GM18507 (cell line): ENCODE measurements at places on chromosomes 2 and 18.
A peak's percentile ranks its signal among the peaks of the same experiment; 100 is the strongest.

- DNase-seq = no peak
Measured at GRCh38 chr2:150120326-150120955, 367.0 kb downstream of the RND3 start.

- DNase-seq = no peak
Measured at GRCh38 chr2:4085186-4085585, 381.8 kb downstream of the DCDC2C start.

GRCh38 chr2:48528431-48528830 is 1.5 kb upstream of the STON1 start:
- no peak for DNase-seq

DNA sequence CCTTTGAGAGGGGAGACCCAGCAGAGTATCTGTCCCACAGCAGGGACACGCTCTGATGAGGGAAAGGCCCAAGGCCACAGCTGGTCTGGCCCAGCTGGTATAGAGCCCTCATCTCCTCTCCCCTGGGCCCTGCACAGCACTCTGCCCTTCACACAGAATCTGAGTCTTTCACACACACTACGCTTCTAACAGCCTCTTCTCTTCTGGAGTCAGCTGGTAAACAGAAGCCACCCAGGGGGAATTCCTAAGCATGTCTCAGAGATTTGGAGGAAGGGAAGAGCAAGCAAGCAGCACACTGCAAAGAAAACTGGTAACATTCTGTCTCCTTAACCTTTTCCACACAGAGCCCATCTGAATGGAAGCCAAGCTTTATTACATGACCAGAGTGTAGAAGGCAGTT is 121.1 kb upstream of the ACAA2 start:
- DNase-seq = no peak

DNA sequence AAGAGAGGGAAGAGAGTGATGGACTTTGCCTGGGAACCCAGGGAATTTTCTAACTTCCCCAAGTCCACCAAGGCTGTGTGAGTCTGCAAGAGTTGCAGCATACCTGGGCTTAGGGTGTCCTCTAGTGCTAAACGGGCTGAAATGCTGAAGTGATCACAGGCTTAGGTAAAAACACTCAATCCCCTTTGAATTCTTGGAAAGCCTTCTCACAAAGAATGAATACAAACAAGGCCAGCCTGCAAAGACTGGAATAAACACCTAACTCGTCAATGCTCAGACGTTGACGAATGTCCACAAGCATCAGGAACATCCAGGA is 30.0 kb upstream of the BMP10 start:
- DNase-seq = no peak

GRCh38 chr2:43897492-43897891 is 58.7 kb downstream of the ABCG8 start:
- no peak for DNase-seq

DNA sequence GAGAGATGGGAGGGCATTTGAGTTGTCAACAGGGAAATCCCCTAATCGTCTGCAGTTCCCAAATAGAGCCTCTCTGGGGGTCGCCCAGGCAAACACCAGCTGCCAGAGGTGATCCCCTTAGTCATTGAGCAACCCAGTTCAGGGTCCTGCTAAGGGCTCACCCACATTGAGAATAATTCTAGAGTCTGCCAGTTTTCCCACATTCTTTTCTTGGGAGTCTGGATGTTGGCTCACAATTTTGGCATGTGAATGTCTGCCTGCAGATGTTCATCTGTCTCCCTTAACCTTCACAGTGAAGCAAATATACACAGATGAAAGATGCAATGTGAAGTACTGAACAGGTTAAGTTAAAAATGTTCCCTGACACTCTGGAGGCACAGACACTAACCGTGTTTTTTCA is 11.4 kb upstream of the SMIM21 start:
- no peak for DNase-seq

DNA sequence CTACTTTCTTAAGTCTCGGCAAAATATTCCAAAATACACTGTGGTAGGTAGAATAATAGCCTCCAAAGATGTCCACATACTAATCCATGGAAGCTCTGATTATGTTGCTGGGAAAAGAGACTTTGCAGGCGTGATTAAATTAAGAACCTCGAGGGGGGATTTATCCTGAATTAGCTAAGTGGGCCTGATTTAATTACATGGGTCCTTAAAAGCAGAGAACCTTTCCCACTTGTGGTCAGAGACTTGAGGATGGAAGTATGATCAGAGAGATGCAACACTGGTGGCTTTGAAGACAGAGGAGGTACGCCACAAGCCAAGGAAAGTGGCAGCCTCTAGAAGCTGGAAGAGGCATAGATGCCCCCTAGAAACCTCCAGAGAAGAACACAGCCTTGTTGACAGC is 2.8 kb downstream of the DYM start:
- no peak for DNase-seq

DNA sequence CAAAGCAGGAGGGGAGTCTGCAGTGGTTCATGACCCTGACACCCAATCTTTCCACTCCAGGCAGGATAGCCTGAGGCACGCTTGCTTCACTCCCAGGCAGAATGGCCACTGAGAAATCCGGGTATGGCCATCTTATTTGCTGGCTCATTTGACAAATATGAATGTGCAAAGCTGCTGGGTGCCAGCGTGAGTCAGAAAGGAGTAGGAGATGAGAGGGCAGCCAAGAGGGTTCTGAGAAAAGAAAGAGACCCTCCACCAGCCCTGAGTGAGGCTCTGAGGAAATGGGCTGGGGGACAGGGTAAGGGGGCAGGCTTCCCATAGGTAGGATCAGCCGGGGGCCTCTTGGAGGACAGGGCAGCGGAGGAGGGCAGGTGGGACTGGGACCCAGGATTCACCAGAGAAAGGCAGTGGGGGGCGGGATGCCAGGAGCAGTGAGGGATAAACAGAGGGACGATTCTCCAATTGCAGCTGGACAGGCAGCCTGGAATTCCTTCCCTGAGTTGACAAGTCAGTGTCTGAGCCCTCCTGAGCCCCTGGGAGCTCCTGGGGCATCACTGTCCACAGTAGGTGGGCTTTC is 15.2 kb downstream of the RAMP1 start:
- DNase-seq = no peak

GRCh38 chr2:4272261-4272858 is 569.0 kb downstream of the DCDC2C start:
- no peak for DNase-seq

DNA sequence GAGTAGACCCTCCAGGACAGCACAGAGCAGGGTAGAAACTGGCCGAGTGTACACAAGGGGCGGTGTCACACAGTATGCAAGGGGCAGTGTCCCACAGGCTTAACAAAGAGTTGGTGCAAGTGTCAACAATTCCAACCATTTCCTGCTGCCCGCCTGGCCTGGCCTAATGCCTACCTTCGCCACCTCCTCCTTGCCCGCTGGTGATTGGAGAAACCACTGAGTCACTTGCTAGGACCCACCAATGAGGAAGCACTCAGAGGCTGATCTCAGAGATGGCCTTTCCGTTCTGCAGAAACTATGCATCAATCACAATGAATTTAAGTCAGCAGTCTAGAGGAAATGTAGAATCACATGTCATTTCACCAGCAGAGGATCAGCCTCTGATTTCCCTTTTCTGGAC is 263.3 kb upstream of the PKDCC start:
- no peak for DNase-seq

GRCh38 chr2:230863442-230864121 is 1.2 kb upstream of the ITM2C start:
- DNase-seq = no peak

DNA sequence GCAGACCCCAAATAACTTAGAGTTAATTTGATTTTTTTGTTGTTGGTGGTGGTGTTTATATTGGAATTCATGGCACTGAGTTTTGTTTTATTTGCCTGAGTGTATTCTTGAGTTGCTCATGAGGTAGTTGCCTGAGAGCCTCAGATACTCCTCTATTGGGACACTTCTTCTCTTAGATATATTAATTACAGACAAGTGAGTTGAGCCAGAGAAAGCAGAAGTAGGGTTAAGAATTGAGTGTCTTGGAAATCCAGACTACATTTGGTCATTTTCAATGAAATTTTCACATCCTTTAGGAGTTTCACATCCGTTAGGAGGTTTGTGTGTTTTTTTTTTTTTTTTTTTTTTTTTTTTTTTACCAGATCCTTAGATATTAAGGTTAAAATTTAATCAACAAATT is 29.0 kb downstream of the FMNL2 start:
- DNase-seq = no peak

DNA sequence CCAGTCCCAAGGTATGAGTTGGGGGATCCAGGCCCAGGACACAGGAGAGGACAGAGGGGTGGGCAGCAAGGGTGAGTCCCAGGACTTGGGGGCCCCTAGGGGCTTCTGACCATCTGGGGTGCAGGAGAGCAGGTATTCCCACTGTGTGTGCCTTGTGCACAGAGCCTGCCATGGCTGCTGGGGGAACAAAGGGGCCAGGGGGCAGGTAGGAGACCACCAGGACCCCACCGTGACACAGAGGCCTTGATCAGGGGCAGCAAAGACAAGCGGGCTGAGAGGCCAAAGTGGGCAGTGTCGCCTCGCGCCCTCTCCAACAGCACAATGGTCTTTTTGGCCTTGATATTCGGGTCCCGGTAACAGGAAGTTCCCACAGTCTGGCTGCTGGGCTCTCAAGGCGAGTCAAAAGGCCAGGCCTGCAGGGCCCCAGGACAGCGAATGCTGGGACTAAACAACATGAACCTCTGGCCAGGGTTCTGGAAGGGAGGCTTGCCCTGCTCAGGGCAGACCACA is 12.3 kb upstream of the GPR17 start:
- DNase-seq = no peak

DNA sequence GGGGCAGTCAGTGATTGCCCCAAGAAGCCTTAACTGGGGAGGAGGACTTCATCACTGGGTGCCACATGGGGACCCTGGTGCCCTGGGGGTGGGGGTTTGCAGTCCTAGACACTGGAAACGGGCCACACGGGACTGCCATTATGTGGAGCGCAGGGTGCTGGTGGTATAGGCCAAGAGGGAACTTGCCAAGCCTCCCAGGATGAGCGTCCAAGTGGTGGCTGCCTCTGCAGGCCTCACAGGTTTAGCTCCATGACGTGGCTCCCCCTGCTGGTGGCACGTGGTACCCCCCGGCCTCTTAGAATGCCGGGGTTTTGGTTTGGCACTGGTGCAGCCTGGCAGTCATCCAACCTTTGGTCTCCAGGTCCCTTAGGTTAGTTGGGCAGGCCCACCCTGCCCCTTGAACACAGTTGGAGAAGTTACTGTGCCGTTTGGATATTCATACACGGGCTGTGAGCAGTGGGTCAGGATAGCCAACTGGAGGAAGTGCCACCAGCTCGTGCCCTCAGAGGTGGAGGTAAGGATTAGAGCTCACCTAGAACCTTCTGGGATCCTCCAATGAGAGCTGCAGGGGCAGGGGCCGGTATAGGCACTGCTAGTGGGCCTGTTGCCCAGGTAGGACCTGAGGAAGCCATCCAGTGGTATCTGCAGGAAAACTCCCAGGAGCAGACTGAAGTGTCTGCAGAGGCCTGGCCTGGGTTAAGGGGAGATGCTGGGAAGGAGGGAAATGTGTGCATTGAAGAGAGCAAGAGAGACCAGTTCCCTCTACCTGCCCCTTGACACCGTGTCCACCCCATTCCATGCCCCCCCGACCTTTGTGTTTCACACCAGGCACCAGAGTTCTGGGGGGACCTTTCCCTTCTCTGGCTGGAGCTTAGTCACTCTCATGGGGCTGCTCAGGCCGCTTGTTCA is 5.7 kb downstream of the PTMA start:
- peak; percentile 46 for DNase-seq

DNA sequence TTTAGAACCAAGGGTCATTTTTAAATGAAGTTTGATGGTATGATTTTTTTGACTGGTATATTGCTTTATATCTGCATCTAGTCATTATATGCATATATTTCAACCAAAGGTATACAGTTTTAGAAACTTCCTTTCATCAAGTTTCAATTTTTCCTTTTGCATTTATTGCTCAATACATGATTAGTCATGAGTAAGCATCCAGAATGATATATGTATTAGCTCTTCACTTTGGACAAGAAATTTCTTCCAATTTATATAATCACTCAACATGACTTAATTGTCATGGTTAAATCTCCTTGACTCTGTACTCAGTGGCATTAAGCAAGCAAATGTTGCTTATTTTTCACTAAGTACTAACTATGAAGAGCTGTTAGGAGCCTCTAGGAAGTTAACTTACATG is 123.6 kb downstream of the PLCL1 start:
- no peak for DNase-seq

- DNase-seq = no peak
Measured at GRCh38 chr2:1598800-1599199, 145.5 kb downstream of the PXDN start.

- no peak for DNase-seq
Measured at GRCh38 chr2:197259470-197259999, 51.0 kb downstream of the ANKRD44 start.

- DNase-seq = no peak
Measured at GRCh38 chr2:28637066-28638047, 114.3 kb upstream of the PPP1CB start.

DNA sequence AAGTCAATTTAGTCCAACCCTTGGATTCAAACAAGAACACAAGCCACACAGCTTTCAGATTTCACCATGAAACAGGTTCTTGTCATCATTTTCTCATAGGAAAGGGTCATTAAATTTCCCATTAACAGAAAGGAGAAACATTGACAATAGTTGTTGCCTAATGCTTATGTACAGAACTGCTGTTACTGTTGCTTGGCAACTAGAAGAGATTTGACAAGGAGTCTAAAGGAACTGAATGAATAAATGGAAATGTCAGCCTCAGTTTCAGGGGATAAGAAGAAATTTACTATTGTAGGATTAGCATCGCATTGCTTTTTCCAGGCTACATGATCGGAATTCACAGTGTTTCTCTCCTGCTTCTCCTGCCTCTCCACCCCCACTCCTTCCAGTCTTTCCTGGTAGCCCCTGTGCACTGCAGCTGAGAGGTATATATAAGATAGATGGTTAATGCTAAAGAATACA is 90.3 kb downstream of the SPATS2L start:
- no peak for DNase-seq

GRCh38 chr2:166106431-166107015 is 21.3 kb downstream of the SCN1A start:
- no peak for DNase-seq

DNA sequence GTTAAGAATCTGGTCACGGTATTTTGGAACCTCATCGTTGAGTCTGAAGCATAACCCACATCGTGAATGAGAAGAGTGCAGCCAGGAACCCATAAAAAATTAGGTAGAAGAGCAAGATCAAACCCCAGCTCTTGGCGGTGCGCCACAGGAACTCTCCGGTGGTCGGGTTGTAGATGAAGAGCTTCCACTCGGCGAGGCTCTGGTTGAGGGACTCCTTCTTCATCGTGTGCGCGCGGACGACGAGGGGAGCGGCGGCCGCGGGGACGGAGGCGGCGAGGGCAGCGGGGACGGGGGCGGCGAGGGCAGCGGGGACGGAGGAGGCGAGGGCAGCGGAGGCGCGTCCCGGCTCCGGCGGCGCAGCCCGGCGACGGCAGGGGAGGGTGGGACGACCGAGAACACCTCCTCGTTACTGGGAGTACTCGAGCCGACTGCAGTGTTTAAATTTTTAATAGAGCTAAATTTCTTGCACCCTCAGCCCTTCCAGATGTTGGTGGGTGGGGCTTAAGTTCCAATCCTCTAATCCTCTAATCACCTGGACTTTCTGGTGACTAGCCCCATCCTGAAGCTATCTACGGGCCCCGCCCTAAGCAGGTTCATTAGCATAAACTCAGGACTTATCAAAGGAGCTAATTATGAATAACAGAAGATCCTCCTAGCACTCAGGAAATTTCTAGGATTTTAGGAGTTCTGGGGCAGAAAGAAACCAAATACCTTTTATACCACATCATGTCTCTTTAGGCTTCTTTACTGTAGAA is 20.4 kb upstream of the PAPOLG start:
- no peak for DNase-seq
